ENCODE measurements at places on chromosomes 3 and 15. TPM values are rescaled to one million over a fixed set of nuclear protein-coding genes. Genes with fewer than 3 reads are reported as not detected.

DNA sequence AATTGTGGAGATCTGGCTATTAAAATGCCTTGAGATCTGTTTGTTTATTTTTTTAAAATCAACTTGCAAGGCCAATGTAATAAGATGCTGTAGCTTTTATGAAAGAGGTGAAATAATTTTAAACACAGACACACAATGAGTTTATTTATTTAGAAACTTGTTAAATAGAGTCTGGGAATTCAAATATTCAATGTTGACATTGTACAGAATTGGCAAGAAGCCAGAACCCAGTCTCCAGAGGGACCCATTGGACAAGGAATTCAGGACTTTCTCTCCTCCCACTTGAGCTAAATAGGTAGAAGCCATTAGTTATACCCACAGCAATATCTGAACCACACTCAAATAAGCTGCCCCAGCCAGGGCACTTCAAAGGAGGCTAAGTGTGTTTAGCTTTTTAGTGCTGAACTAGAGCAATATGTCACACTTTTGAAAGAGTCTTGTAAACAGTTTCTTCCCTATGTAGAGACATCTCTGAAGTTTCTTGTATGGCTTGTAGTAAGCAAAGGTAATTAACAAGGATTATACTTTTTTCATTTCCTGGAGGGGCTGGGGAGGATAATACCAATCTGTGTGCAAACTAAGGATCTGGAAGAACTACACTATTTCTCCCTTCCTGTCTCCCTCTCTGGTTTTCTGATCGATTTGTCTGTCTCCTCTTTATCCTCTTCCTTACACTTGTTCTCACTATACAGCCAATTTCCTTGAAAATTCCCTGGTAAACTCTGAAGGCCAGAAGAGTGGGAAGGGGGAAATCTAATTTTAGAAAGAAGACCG lies 6.0 kb downstream of the MECOM start:
- H3K36me3 ChIP-seq: no peaks in the 10 kb centered on the region
- H3K27ac ChIP-seq: no peak overlapping the region
- no peak for DNase-seq
- peaks cover 30% of the 10 kb centered on the region for H3K4me1 ChIP-seq

DNA sequence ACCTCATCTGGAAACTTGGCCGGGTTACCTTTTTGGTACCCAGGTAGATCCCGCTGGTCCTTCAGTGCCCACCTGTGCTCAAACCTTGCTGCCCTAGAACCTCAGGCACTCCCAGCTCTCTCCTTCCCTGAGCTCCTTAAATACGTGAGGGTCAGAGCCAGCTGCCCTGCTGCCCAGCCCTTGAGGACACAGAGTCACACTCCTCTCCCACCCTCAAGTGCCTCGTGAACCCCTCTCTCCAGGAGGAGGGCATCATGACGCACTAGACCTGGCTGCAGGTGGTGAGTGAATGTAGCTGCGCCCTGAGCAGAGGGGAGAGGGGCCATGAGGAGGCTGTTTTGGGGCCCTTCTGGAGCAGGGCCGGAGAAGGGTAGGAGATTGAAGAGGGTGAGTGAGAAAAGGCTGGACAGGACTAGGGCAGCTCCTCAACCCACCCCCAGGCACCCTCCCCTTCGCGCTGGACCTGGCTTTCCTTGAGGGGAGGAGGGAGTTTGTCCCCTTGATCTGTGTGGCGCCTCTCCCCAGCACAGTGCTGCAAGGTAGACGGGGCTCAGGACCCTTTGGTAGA lies 941 bp downstream of the SLC12A8 start:
- peak overlapping the region; percentile 60 for H3K4me3 ChIP-seq
- no peak for DNase-seq
- H3K4me1 ChIP-seq: peaks cover 10% of the 10 kb centered on the region

Gene KIF15
- 42.3 TPM for total RNA-seq

Gene GOLGA8N
- 41.0 TPM for total RNA-seq

- peaks cover 13% of the 10 kb centered on the region for H3K27me3 ChIP-seq
- peaks cover 20% of the 10 kb centered on the region for H3K4me1 ChIP-seq
- H3K36me3 ChIP-seq: no peaks in the 10 kb centered on the region
- no peak for DNase-seq
These were observed 3.5 kb upstream of the MNS1 start for GRCh38 chr15:56468401-56468800.

- peak overlapping the region; percentile 43 for H3K27ac ChIP-seq
- H3K27me3 ChIP-seq: peaks cover 2% of the 10 kb centered on the region
- H3K4me1 ChIP-seq: peaks cover 20% of the 10 kb centered on the region
- peak overlapping the region; percentile 71 for H3K4me3 ChIP-seq
These were observed 241.7 kb upstream of the ICE2 start for GRCh38 chr15:60720493-60721256.

Gene GPR176
- 0.09 TPM for total RNA-seq

DNA sequence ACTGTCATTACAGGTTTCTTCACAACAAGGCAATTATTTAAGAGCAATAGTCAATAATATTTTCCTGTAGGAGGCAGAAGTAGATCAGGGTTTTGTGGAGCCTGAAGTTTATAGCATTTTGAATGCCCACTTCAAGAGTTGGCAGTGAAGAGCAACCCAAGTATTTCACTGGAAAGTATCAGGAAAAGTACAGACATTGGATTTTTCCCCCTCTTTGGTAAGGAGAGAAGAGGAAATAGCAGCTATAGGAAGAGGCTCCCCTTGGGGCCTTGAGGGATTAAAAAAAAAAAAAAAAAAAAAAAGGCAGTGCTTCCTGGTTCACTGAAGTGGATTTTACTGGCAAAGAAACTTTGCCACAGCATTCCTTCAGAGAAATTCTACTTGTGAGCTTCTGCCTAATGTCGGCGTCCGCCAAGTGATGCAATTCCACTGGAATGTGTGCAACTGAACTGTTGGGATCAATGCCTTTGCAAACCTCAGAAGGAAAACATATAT lies 5.7 kb upstream of the CNTN6 start:
- DNase-seq: no peak
- no peak overlapping the region for H3K27ac ChIP-seq
- no peaks in the 10 kb centered on the region for H3K27me3 ChIP-seq
- no peaks in the 10 kb centered on the region for H3K4me1 ChIP-seq

Gene BLOC1S6
- total RNA-seq: 40.1 TPM

Gene ZIC1
- not detected for total RNA-seq

DNA sequence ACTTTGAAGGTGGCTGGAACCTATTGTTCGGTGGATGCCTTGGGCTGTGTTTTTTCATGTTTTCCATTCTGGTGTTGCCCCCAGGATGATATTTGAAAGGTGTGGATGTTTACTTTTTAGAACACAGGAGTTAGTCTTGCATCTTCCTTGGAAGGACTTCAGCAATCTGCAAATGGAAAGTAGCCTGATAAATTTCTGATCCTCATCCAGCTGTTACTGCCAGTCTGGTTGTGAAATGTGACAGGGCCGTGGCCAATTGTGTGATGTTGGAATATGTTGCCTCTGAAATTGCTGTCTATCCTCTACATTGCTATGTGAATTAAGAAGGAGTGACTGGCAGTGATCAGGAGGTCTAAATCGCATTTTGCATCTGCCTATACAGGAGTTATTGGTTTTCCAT lies 382.5 kb upstream of the C2CD4B start:
- peaks cover 3% of the 10 kb centered on the region for H3K4me1 ChIP-seq
- no peaks in the 10 kb centered on the region for H3K36me3 ChIP-seq
- no peak overlapping the region for H3K4me3 ChIP-seq
- H3K27ac ChIP-seq: no peak overlapping the region

DNA sequence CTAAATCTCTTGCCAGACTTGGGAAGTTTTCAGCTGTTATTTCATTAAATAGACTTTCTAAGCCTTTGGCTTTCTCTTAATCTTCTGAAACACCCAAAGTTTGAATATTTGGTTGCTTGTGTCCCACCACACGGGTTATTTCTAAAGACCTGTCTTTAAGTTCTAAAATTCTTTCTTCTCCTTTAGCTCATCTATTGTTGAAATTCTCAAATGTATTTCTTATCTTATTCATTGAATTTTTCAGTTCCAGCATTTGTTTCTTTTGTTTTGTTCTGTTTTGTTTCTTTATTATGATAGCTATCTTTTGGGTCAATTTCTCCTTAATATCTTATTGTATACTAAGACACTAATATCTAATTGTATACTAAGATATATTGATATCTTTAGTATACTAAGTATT lies 97.0 kb downstream of the ARRDC4 start:
- DNase-seq: no peak
- no peak overlapping the region for H3K4me3 ChIP-seq
- no peaks in the 10 kb centered on the region for H3K36me3 ChIP-seq

DNA sequence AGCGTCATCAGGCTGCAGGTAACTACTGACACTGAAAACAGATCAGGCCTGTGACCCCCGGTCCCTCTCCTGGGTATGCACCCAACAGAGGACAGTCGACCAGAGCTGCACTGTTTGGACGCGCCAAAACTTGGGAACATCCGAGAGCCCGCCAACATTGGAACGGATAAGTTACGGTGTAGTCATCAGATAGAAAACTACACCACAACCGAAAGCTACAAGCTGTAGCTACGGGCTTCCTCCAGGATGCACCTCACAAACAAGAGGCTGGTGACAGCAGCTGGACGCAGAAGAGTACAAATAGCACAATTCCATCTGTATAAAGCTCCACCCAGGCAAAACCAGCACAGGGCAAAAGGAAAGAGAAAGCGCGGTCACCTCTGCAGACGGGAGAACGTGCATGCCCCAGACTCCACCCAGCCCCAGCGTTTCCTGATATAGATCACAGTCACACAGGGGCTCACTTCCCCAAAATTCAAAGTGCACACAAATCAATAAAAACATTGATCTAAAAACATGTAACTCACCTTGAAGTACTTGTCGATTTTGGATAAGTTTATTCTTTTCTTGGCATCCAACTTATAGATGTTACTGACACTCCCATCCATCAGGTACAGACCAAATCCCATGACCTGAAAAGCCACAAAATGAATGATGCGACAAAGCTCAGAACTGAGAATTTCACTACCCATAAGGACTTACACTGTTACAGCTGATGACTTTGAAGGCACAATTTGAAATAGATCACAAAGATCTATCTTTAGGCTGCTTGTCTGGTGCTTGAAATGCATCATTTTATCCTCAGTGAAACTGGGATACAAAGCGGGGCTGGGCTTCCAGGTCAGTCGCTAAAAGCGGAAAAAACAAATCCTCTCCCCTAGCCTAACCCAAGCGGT lies 43.3 kb downstream of the CYFIP1 start:
- H3K27me3 ChIP-seq: no peaks in the 10 kb centered on the region
- H3K36me3 ChIP-seq: no peaks in the 10 kb centered on the region

DNA sequence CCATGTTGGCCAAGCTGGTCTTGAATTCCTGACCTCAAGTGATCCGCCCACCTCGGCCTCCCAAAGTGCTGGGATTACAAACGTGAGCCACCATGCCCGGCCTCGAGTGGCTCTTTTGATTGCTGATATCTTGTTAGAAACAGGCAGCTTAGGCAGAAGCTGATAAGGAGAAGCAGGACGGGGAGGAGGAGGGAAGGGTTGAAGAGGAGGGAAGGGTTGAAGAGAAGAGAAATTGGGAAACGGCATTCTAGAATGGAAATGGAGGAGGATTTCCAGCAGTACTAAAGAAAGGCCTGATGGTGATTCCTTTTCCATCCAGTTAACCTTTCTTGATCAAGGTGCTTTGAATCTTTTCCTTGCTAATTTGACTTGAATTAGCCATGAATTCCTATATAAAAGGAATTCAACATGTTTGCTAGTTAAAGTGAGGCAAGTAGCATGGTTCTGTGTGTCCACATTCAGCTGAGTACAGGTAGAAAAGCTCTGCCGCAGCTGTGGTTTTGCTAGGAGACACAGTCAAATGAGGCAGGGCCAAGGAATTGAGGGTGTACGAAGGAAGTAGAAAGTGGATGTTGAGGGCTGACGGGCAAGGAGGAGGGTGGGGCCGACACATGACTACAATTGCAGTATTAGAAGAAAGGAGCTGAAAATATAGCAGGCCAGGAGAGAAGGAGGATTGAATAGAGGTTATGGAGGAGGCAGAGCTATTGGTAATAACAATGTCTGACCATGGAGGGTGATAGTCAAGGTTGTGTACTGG lies 27.2 kb upstream of the ATP1B3 start:
- DNase-seq: no peak
- H3K4me3 ChIP-seq: no peak overlapping the region
- peaks cover 3% of the 10 kb centered on the region for H3K4me1 ChIP-seq
- no peaks in the 10 kb centered on the region for H3K36me3 ChIP-seq

GRCh38 chr15:41928637-41929620 lies 35.1 kb upstream of the SPTBN5 start:
- no peaks in the 10 kb centered on the region for H3K36me3 ChIP-seq
- DNase-seq: no peak
- no peak overlapping the region for H3K4me3 ChIP-seq
- no peak overlapping the region for H3K27ac ChIP-seq

Gene CEP19
- 5.7 TPM for total RNA-seq

Gene GABRA5
- total RNA-seq: not detected

Gene PLA2G4E
- total RNA-seq: not detected

DNA sequence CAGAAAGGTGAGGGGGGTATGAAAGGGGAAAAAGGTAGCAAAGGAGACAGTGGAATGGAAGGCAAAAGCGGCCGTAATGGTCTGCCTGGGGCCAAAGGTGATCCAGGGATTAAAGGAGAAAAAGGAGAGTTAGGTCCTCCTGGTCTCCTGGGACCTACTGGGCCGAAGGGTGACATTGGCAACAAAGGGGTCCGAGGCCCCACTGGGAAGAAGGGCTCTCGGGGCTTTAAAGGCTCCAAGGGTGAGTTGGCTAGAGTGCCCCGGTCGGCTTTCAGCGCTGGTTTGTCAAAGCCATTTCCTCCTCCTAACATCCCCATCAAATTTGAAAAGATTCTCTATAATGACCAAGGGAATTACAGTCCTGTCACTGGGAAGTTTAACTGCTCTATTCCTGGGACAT lies 6.7 kb downstream of the OTOL1 start:
- no peaks in the 10 kb centered on the region for H3K27me3 ChIP-seq
- DNase-seq: no peak
- no peak overlapping the region for H3K4me3 ChIP-seq
- no peaks in the 10 kb centered on the region for H3K4me1 ChIP-seq

DNA sequence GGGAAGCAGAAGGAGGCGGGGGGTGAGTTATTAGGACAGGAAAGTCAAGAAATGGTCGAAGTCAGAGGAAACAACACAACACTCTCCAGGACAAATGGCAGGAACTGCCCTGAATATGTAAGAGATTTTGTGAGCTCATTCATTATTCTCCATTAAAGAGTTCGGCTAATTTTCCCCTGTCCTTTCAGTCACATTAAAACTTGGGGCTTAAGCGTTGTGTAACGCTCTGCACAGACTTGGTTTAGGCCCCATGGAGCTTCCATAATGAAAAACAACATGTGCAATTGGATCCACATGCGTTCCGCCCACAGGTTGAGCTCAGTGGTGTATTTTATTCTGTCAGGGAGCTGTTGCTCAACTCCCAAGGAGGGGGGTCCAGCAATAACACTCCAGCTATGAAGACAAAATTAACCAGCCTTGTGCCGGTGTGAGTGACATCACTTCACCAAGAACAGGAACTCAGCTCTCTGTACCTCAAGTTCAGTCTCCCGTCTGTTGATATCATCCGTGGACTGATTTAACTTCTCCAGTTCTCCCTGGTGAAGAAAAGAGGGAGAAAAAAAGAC lies 2.3 kb downstream of the SH3BP5 start:
- H3K36me3 ChIP-seq: peaks cover 7% of the 10 kb centered on the region
- H3K4me1 ChIP-seq: peaks cover 34% of the 10 kb centered on the region
- no peak overlapping the region for H3K27ac ChIP-seq

- peaks cover 36% of the 10 kb centered on the region for H3K36me3 ChIP-seq
- no peaks in the 10 kb centered on the region for H3K27me3 ChIP-seq
- peak overlapping the region; percentile 76 for H3K4me3 ChIP-seq
- H3K4me1 ChIP-seq: peaks cover 35% of the 10 kb centered on the region
- DNase-seq: no peak
These were observed 21.0 kb downstream of the RFT1 start for GRCh38 chr3:53109190-53109589.

All from activated naive CD8-positive, alpha-beta T cell treated with anti-CD3 and anti-CD28 coated beads, Interleukin-2, amount 10 ng/mL, durations not matched to agents 7 days and 5 days (primary cell).